ENCODE measurements at places on chromosomes 7 and 10.

GRCh38 chr10:106959521-106959920 lies 205.0 kb downstream of the SORCS1 start:
- no peak for DNase-seq

DNA sequence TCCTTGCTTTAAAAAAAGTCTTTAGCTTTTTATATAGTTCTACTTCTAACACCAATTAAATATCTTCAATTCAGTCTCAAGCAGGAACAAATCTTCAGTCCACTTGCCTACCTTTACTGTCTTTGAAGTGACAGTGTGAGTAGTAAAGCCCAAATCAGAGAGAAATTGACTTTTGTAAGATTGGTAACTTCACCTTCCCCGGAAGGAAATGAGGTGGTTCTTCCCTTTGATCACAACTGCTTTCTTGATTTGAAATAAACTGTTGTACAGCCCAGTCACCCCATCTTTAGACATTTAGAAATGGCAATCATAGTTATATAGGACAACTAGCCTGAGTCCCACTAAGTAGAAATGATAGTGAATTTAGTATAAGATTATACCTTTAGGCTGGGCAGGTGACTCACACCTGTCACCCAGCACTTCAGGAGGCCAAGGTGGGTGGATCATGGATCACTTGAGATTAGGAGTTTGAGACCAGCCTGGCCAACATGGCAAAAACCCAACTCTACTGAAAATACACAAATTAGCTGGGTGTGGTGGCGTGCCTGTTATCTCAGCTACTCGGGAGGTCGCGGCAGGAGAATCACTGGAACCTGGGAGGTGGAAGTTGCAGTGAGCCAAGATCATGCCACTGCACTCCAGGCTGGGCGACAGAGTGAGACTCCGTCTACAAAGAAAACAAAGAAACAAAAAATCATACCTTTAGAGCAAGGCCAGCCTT lies 4.7 kb downstream of the FAS start:
- no peak for DNase-seq

DNA sequence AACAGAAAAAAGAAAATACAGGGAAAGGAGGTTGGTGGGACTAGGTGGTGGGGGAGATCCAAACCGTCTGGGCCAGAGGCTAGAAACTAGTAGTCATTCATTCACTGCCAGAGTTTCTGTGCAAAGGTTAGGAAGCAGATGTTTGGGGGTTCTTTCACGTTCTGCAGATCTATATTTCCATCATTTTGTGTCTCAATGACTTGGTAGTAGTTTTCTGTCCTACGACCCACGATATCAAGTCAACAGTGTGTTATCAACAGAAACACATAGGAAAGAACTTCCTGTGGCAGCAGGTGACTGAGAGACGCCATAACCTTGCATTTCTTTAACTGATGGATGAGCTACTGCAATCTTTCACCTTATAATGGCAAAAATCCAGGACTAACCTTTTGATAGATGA lies 1.8 kb downstream of the CEP55 start:
- no peak for DNase-seq

- no peak for DNase-seq
These were observed 574.9 kb downstream of the CCSER2 start for GRCh38 chr10:84903320-84903719.

- DNase-seq = no peak
These were observed 516.5 kb downstream of the AUTS2 start for GRCh38 chr7:70114806-70115205.

- no peak for DNase-seq
These were observed 31.1 kb upstream of the NEUROD6 start for GRCh38 chr7:31371621-31372020.

GRCh38 chr10:45509491-45509890 lies 135.5 kb downstream of the ALOX5 start:
- no peak for DNase-seq

Data from GM13977 (cell line).